ENCODE measurements at places on chromosomes 1 and 21. TPM values are rescaled to one million over a fixed set of nuclear protein-coding genes. Genes with fewer than 3 reads are reported as not detected.

The CELA3A gene
- not detected for total RNA-seq

DNA sequence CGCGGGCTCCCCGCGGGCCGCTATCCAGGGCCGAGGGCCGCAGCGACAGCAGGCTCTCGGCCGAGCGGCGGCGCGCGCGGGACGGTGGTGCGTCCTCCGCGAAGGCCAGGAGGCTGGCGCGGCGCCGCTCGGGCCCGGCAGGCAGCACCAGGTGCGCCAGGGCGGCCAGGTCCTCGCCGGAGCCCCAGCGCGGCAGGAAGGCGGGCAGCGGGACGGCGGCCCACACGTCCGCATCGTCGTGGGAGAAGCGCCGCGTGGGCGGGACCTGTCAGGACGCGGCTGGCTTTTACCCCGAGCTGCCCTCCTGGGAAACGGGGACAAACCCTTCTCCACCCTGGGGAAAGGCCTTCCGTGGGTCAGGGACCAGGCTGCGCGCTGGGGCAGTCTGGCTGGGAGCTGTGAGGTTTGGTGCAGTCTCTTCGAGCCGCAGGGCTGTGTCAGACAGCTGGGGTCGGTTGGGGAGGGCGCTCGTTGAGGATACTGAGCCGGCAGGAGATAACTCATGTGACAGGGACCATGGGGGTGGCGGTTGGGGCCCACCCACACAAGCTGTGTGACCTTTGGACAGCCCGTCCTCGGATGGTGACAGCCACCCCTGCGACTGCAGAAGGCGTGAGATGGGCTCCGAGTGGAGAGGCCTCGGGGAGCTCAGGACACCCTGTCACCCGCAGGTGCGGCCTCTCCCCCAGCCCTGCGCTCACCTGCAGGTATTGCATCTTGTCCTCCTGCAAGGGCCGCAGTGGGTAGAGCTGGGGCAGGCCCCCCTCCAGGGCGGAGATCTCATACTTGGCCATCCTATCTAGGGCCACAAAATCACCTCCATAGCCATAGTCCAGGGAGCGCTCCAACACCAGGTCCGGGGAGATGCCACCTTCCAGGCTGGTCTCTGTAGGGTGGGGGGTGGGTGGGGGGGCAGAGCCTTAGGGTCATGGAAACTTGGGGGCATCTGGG lies 6.0 kb downstream of the HES3 start:
- H3K36me3 ChIP-seq = no peaks in the 10 kb centered on the region
- peaks cover 7% of the 10 kb centered on the region for H3K4me1 ChIP-seq
- peaks cover 34% of the 10 kb centered on the region for H3K27me3 ChIP-seq
- DNase-seq = no peak
- no peak overlapping the region for H3K27ac ChIP-seq
- H3K4me3 ChIP-seq = no peak overlapping the region

- DNase-seq = peak; percentile 8
- H3K36me3 ChIP-seq = peaks cover 15% of the 10 kb centered on the region
- H3K4me1 ChIP-seq = peaks cover 18% of the 10 kb centered on the region
Observed at GRCh38 chr1:71081697-71082080, 854 bp upstream of the ZRANB2 start.

GRCh38 chr1:10980841-10981727 lies 31.4 kb upstream of the TARDBP start:
- peaks cover 10% of the 10 kb centered on the region for H3K4me1 ChIP-seq
- no peaks in the 10 kb centered on the region for H3K36me3 ChIP-seq
- peaks cover 18% of the 10 kb centered on the region for H3K27me3 ChIP-seq

DNA sequence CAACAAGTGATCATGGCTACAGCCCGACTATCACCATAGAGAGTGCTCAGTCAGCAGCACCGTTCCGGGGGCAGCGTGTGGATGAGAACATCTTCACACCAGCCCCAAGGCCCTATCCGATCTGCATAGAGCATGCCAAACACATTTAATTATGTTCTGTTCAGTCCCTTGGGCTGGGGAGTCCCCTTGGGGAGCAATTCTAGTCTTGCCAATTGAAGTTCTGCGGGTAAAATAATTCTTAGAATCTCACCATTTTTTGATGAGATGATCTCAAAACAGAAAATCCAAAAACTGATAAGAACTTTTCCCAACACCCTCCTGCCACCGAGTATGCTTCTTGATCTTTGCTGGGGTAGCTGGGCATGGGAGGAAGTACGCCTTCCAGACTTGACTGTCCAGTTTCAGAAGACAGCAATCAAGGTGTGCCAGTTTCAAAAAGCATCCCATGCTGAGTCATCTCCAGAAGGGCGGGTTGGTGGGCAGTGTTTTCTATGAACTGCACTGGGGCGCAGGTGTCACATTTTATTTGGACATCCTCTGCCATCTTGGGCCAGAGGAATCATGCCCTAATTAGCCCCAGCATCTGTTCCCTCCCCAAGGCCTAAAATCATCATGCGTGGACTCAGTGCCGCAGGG lies 20.8 kb upstream of the PTPRF start:
- no peak overlapping the region for H3K4me3 ChIP-seq
- peaks cover 6% of the 10 kb centered on the region for H3K4me1 ChIP-seq
- peaks cover 3% of the 10 kb centered on the region for H3K27me3 ChIP-seq
- no peak overlapping the region for H3K27ac ChIP-seq
- H3K36me3 ChIP-seq = no peaks in the 10 kb centered on the region

DNA sequence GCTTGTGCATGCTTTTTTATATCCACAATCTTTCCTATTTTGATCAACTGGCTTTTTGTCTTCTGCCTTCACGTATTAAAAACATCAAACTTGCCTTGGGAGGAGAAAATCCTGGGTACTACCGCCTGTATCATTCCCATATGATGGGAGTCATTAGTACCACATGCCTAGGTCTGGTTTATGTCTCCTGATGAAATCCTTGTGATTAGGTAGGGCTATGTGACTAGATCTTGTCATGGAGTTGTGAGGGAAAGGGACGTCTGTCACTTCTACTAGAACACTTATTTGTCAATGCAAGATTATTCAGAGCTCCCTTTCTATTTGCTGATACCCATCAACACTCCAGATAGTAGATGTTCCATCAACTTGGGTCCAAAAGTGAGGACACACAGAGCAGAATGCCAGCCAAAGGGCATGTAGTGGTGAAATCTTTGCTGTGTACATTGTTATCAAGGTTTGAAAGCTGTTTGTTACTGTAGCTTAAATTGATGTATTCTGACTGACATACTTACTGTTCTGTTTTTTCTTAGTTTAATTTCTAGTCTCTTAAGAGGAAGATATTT lies 621.8 kb upstream of the NR5A2 start:
- H3K36me3 ChIP-seq = no peaks in the 10 kb centered on the region
- H3K4me3 ChIP-seq = no peak overlapping the region
- peaks cover 5% of the 10 kb centered on the region for H3K27me3 ChIP-seq
- H3K4me1 ChIP-seq = no peaks in the 10 kb centered on the region
- no peak for DNase-seq

- H3K27me3 ChIP-seq = peaks cover 5% of the 10 kb centered on the region
- no peak overlapping the region for H3K27ac ChIP-seq
- no peak for DNase-seq
- no peak overlapping the region for H3K4me3 ChIP-seq
Observed at GRCh38 chr1:229582011-229582694, 23.6 kb upstream of the ABCB10 start.

DNA sequence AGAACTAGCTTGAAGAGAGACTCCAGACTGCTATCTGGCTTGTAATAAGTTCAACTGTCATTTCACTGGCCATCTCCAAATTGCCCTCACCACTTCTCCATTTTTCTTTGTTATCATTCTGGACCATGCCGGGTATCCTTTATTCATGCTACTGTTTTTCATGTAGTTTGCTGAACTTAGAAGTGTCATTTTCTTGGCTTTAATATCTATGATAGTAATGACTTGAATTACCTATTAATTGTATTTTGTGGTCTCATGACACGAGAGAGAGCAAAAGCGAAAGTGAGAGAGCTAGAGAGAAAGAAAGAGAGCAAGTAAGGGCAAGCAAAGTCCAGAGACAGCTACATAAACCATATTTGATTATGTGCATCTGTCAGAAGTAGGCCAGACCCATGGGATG lies 184.9 kb upstream of the ATP1B1 start:
- DNase-seq = no peak
- H3K4me3 ChIP-seq = no peak overlapping the region
- H3K36me3 ChIP-seq = no peaks in the 10 kb centered on the region
- no peak overlapping the region for H3K27ac ChIP-seq
- peaks cover 5% of the 10 kb centered on the region for H3K4me1 ChIP-seq

GRCh38 chr1:225710804-225711203 lies 57.9 kb upstream of the ENAH start:
- no peak overlapping the region for H3K27ac ChIP-seq
- no peak overlapping the region for H3K4me3 ChIP-seq
- no peak for DNase-seq
- H3K36me3 ChIP-seq = no peaks in the 10 kb centered on the region
- no peaks in the 10 kb centered on the region for H3K4me1 ChIP-seq
- no peaks in the 10 kb centered on the region for H3K27me3 ChIP-seq

DNA sequence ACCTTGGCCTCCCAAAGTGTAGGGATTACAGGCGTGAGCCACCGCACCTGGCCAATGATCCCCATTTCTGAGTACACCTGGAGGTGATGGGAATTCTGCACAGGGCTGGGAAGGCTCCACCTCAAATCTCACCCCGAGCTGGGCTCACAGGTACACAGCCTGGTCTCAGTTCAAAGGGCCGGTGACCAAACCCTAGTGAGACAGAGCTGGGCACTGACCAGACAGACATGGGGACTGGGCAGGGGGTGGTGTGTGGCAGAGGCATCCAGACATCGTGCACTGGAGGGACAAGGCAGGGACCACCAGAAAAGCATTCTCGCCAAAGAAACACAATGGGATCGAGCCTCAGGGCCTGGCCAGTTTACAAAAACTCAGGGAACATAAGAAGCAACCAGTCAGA lies 17.2 kb downstream of the LSS start:
- DNase-seq = no peak
- no peak overlapping the region for H3K4me3 ChIP-seq
- H3K27ac ChIP-seq = no peak overlapping the region
- H3K36me3 ChIP-seq = peaks cover 6% of the 10 kb centered on the region
- H3K27me3 ChIP-seq = no peaks in the 10 kb centered on the region

DNA sequence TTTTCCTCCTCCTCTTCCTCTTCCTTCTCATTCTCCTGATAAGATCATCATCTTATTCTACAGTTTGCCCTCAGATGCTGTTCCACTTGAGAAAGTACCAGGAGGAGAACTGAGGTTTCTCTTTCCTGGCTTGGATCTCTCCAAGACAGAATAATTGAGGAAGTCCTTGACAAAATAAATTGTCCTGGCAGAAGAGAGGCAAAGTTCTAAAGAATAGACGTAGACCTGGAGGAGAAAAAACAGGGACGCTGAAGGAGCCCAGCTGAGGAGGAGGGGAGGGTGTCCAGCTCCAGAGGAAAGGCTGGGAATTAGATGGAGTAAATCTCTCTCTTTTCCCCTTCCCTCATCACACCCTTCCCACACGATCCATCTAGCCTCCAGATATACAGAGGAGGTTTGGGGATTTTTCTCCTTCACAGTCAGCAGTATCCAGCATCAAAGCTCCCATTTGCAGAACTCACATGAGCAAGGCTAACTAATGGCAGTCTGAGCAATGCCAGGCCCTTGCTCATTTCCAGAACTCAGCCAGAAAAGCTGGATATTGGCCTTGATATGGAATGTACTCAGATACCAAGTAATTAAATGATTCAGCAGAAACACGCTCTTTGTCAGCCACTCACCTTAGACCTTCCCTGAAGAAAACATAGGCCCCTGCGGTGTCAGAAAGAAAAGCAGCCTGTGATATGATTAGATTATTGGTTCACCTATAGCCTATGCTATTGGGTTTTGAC lies 5.1 kb upstream of the GNG12 start:
- no peak overlapping the region for H3K27ac ChIP-seq
- H3K36me3 ChIP-seq = no peaks in the 10 kb centered on the region
- H3K4me3 ChIP-seq = no peak overlapping the region
- no peaks in the 10 kb centered on the region for H3K4me1 ChIP-seq
- peaks cover 44% of the 10 kb centered on the region for H3K27me3 ChIP-seq

- no peaks in the 10 kb centered on the region for H3K27me3 ChIP-seq
- DNase-seq = no peak
- H3K36me3 ChIP-seq = no peaks in the 10 kb centered on the region
- H3K4me3 ChIP-seq = no peak overlapping the region
- no peaks in the 10 kb centered on the region for H3K4me1 ChIP-seq
Observed at GRCh38 chr1:73366734-73367413, 831.1 kb downstream of the LRRIQ3 start.

GRCh38 chr1:113666126-113666525 lies 93.2 kb downstream of the PHTF1 start:
- no peak for DNase-seq
- no peaks in the 10 kb centered on the region for H3K4me1 ChIP-seq
- no peaks in the 10 kb centered on the region for H3K36me3 ChIP-seq

DNA sequence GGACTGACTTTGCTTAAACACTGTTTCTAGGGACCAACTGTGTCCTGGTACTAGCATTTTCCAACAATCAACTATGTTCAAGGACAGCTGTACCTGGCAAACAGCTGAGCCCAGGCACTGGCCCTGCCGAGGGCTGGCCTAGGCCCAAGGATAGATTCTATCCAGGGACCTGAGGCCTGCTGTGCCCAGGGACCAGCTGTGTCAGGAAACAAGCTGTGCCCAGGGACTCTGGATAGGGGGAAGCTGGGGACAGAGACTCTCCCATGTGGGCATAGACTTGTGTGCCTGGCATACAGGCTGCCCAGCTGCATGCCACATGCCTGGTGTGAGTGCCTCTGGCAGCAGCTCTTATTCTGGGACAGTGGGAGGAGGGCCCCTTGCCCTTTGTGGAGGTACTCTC lies 38.1 kb upstream of the POU3F1 start:
- H3K4me1 ChIP-seq = no peaks in the 10 kb centered on the region
- H3K36me3 ChIP-seq = no peaks in the 10 kb centered on the region
- H3K4me3 ChIP-seq = no peak overlapping the region

GRCh38 chr1:239212811-239213220 lies 173.6 kb upstream of the CHRM3 start:
- DNase-seq = no peak
- no peaks in the 10 kb centered on the region for H3K36me3 ChIP-seq
- H3K27ac ChIP-seq = no peak overlapping the region
- no peaks in the 10 kb centered on the region for H3K4me1 ChIP-seq
- H3K27me3 ChIP-seq = no peaks in the 10 kb centered on the region
- H3K4me3 ChIP-seq = no peak overlapping the region

DNA sequence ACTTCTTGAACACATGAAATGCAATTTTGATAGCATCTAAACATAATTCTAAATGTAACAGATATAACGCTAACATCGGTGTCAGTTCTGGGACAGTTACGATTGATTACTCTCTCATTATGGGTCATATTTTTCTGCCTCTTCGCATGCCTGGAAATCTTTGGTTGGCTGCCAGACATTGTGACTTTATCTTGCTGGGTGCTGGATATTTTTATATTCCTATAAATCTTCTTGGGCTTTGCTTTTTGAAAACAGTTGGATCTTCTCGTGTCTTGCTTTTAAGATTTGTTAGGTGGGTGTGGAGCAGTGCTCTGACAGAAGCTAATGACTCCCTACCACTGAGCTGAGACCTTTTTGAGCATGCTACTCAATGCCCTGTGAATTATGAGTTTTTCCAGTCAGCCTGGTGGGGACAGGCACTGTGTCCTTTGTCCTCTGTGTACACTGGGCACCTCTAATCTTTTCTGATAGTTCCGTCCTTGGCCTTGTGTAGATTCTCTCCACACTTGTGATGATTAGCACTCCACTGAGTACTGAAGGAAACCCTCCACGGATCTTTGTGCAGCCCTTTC lies 28.0 kb upstream of the EDARADD start:
- no peak for DNase-seq
- no peak overlapping the region for H3K4me3 ChIP-seq
- peaks cover 4% of the 10 kb centered on the region for H3K4me1 ChIP-seq
- no peak overlapping the region for H3K27ac ChIP-seq
- H3K27me3 ChIP-seq = peaks cover 3% of the 10 kb centered on the region

- no peaks in the 10 kb centered on the region for H3K4me1 ChIP-seq
- H3K36me3 ChIP-seq = no peaks in the 10 kb centered on the region
- DNase-seq = no peak
- H3K27ac ChIP-seq = no peak overlapping the region
- no peak overlapping the region for H3K4me3 ChIP-seq
Observed at GRCh38 chr1:114224196-114224907, 70.7 kb upstream of the SYT6 start.
